Glutamatergic neuron (in vitro differentiated cells): ENCODE measurements at places on chromosomes 4 and X. TPM values are rescaled to one million over a fixed set of nuclear protein-coding genes. Genes with fewer than 3 reads are reported as not detected.

DNA sequence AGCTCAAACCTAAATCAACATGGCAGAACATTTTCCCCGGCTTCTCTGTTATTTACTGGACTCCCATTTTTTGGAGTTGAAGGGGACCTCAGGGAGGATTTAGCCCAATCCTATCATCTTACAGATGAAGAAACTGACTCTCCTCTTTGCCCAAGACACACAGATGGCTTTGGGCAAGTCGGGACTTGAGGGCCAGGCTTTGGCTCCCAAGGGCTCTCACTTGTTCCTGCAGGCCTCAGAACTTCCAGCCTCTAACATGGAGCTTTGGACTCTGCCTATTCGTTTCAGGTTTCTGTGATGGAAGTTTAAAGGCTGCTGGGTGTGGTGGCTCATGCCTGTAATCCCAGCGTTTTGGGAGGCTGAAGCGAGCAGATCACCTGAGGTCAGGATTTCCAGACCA lies 59.5 kb downstream of the RHOH start:
- no peak for DNase-seq

DNA sequence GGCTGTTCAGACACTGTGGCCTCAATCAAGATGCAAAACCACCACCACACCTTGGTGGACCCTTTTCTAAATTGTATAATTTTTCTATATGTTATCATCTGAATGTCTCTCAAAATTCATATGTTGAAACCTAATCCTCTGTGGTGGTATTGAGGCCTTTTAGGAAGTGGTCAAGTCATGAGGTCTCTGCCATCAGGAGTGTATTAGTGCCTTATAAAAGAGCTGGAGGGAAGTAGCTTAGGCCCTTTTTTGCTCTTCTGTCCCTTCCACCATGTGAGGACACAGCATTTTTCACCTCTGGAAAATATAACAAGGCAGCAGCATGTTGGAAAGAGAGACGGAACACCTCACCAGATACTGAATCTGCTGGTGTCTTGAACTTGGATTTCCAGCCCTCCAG lies 30.5 kb upstream of the DKK2 start:
- no peak for DNase-seq

GRCh38 chr4:69876071-69876470 lies 16.1 kb upstream of the SULT1E1 start:
- DNase-seq: no peak

DNA sequence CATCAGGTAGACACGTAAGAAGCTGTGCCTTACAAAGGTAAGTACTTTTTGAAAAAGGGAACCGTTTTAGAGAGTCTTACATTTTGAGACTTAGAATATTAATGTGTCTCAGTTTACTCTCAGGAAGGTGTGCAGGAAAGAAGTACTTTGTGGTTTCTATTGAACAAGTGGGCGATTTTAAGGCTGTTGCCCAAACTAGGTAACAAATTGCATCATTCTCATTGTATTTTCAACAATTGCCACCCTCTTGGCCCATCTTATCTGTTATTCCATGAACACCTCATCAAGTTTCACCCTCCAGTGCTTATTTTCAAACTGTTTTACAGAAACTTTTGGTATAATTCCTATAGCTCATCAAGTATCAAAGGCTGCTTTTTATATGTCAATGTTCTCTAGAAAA lies 158.3 kb downstream of the SLC4A4 start:
- DNase-seq: no peak

- no peak for DNase-seq
Measured at GRCh38 chr4:137432446-137433311, 99.6 kb downstream of the PCDH18 start.

DNA sequence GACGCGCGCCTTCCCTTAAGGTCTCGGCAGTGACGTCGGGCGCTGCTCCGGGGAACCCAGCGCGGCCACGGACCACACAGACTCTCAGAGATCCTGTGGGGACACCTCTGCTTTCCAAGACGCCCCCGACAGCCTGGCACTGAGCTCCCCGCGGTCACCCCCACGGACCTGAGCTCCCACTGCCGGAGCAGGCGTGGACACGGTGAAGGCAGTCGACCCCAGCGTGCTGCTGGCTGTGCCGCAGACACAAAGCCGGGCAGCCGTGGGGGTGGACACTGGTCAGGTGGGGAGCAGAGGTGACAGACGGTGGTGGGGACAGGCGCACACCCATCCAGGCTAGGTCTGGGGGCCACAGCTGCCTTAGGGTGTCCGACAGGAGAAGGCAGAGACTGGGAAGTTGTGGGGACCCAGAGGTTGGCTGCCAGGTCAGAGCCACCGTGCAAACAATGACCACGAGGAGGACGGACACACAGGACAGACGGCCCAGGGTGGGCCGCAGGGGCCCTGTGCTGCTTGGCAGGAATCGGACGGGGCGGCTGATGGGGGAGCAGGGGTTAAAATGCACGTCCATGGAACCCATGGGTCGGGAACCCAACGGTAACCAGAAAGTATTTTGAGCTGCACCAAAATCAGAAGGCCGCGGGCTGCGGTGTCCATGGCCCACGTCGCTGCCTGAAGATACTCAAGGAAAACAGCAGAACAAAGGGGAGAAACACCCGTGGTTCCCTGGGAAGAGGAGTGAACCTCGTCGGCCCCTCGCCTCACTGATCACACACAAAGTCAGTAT lies 16.6 kb upstream of the GTPBP6 start:
- DNase-seq: peak; percentile 7

GRCh38 chr4:1194010-1194900 lies 21.9 kb upstream of the SPON2 start:
- peak; percentile 24 for DNase-seq

- no peak for DNase-seq
Measured at GRCh38 chrX:85630901-85631300, 251.4 kb upstream of the POF1B start.

- DNase-seq: no peak
Measured at GRCh38 chr4:144659447-144659846, 13.5 kb downstream of the HHIP start.

DNA sequence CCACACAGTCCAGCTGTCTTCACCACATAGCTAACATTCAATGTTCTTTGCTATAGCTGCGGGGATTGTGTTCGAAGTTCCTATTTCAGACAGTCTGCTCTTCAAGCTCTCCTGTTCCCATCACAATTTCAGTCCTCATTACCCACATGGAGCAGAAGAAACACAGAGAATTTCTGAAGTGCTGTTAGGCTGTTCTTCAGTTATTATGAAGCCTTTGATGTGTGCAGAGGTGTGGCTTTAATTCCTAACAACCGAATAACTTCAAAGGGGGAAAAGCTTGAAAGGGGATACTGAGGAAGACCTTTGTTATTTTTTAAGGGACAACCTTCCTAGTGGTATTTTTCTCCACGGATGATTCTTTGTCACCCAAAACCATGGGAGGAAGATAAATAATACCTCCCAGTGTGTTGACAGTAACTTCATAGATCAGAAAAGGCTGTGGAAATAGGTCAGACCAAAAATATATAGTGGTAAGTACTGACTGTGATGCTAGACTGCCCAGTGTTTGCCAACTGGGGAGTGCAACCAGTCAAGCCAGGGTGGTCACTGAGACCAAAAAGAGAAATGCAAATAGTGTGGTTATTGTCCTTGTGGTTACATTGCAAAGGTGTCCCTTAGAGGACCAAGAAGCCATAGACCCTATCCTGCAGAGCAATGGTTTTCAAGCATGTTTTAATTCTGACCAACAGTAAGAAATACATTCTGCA lies 52.1 kb downstream of the PRKG2 start:
- DNase-seq: no peak

GRCh38 chr4:17038510-17039176 lies 140.2 kb upstream of the LDB2 start:
- no peak for DNase-seq

DNA sequence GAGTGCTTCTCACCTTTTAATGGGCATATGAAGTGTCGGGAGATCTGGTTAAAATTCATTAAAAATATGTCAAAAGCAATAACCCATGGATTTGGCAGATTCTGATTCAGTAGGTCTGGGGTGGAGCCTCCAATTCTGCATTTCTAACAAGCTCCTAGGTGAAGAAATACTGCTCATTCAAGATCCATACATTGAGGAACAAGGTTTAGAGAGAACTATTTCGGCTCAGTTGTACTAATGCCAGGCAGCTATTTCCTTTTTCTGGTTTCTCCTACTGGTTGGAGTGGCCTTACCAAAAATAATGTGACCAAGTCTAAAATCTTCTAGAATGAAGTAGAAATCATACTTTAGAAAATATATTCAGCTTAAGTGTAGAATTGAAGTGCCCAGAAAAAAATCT lies 117.5 kb downstream of the TSPAN7 start:
- DNase-seq: no peak

GRCh38 chr4:177413656-177414055 lies 28.6 kb downstream of the AGA start:
- DNase-seq: no peak

DNA sequence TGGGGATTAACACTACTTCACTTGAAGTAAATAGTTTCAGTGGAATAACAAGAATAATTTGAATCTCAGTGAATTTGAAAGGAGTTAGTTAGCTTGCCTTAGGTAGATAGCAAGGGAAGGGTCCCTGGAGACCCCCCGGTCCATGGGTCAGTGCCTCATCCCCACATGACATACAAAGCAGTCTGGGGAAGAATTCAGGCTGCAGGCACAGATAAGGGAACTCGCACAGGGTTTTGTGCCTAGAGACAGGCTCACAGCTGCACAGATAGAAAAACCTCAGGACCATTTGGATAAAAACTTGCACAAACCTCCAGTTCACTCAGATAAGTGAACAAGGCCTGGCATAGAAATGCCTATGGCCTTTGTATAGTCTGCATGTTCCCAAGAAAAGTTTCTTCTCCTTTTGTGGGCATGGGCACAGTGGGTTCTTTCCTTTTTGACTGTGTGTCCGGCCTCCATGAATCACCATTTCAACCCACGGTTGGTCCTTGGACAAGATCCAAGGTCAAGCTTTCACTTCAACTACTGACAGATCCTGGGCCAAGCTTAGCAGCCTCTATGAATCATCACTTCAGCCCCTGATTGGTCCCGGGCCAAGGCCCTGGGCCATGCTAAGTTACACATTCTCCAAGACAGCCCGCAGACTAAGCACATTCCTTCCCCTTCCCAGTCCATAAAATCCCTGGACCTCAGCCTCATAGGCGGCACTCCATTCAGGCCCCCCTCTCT lies 108.3 kb upstream of the KLHL4 start:
- no peak for DNase-seq

GRCh38 chrX:31265383-31265782 lies 193.5 kb upstream of the FTHL17 start:
- no peak for DNase-seq

DNA sequence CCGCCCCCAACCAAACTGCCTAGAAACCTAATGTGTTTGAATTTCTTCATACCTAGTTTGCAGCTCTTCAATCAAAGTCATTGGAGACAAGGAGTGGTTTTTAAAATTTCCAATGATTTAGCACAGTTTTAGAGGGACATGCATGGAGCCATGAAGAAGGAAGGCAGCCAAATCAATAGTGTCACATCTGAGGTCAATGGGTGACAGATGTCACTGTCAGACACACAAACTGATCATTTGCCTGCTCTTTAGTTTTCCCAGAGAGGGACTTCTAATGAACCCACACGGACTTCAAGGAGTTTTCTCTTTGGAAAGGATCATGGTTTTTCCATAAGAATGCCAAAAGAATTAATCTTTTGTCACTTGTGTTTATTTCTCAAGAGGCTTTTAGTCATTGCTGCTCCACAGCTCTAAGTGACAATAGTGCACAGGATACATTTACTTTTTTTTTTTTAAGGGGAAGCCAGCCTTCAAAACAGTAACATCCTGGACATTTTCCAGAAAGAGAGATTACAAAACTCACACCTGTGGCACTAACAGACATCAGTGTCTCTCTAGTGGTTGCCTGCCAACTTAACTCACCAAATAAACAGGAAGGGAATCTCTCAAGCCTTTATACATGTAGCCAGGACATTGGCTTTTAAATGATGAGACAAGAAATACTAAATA lies 251.1 kb upstream of the DIAPH2 start:
- DNase-seq: no peak

DNA sequence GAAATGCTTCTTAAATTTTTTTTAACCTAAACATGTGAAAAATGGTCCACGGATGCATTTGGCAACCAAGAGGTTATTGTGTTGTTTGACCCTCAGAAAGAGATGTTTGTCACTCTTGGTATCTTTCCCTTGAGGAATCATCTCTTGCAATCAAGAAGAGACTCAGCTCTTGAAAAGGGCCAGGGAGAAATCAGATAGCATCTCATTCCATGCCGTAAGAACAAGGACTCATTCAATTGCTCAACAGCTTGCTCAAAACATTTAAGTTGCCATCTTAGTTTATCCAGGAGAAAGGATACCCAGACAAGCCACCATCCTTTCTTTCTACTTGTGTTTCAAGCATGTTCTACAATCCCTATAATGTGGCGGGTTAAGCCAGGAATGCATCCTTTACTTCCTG lies 209.5 kb upstream of the LNX1 start:
- DNase-seq: no peak

The RHOXF2B gene
- not detected for total RNA-seq

The OCRL gene
- 34.3 TPM for total RNA-seq

The HHIP gene
- 9.7 TPM for total RNA-seq

The RBM46 gene
- 7.9 TPM for total RNA-seq

The ETDB gene
- total RNA-seq: not detected

The PCDH10 gene
- 1.7 TPM for total RNA-seq

The SPANXN3 gene
- not detected for total RNA-seq

The WDR17 gene
- 6.3 TPM for total RNA-seq

The PGK1 gene
- total RNA-seq: 263 TPM

The NEXMIF gene
- 2.9 TPM for total RNA-seq

The FRMPD3 gene
- total RNA-seq: 24.9 TPM

The DIAPH2 gene
- 3.8 TPM for total RNA-seq

The VCX2 gene
- not detected for total RNA-seq

The CSAG1 gene
- 0.98 TPM for total RNA-seq
